ENCODE measurements at places on chromosomes 12 and 14.

DNA sequence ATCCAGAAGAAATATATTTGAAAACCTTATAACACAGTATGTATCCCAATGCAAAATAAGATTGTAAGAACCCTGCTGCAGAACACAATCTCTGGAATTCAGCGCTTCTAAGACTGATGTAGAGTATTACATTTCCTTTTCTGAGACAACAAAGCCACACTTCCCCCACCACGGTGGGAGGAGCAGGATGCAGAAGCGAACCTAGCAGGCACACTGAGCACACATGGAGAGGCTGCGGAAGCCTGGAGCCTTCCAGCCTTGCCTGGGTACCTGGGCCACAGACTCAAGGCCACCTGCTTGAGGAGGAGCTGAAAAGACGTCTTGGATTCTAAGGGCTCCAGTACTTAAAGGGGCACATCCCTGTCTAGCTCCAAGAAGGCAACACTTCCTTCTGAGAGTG is 46.4 kb downstream of the TCHP start:
- peak overlapping the region; percentile 74 for H3K27ac ChIP-seq
- DNase-seq: no peak
- H3K27me3 ChIP-seq: no peaks in the 10 kb centered on the region
- H3K4me1 ChIP-seq: peaks cover 10% of the 10 kb centered on the region
- H3K36me3 ChIP-seq: no peaks in the 10 kb centered on the region
- no peak overlapping the region for H3K4me3 ChIP-seq

DNA sequence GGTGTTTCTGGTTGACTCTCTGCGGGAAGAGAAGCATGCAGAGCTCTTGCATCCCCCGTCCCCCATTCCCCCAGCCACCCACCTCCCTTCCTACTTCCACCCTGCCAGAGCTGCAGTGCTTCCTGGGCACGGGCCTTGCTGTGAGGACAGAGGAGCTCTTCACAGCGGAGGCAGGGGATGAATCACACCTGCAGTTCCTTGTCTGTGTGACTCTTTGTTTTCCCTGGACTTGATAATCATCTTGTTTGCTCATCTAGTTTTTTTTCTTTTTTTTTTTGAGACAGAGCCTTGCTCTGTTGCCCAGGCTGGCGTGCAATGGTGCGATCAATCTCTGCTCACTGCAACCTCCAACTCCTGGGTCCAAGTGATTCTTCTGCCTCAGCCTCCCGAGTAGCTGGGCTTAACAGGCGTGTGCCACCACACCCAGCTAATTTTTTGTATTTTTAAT is 27.8 kb downstream of the ANKRD9 start:
- H3K36me3 ChIP-seq: no peaks in the 10 kb centered on the region
- peak; percentile 71 for DNase-seq

GRCh38 chr14:102927878-102928411 is 5.5 kb downstream of the AMN start:
- H3K27ac ChIP-seq: peak overlapping the region; percentile 97
- no peaks in the 10 kb centered on the region for H3K36me3 ChIP-seq
- no peak for DNase-seq

- H3K36me3 ChIP-seq: no peaks in the 10 kb centered on the region
- H3K4me3 ChIP-seq: no peak overlapping the region
- H3K27ac ChIP-seq: no peak overlapping the region
- H3K27me3 ChIP-seq: no peaks in the 10 kb centered on the region
- H3K4me1 ChIP-seq: peaks cover 13% of the 10 kb centered on the region
Measured at GRCh38 chr14:68518166-68518565, 274.7 kb downstream of the ZFP36L1 start.

DNA sequence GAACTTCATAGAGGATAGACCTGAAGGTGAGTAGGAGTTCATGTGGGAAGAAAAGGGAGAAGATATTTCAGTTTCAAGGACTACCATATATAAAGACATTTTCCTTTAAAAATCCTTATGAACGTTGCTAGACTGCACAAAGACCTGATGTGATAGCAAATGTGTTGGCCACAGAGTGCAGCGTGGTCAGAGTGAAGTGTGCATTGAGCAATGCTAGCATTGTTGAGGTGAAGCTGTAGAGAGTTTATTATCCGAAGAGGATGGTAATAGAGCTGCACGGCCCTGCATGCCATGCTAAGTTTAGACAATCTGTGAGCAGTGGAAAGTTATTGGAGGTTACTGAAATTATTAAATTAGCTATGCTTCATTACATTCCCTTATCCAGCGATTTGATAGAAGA is 413.0 kb downstream of the CCDC91 start:
- no peak overlapping the region for H3K27ac ChIP-seq
- H3K36me3 ChIP-seq: no peaks in the 10 kb centered on the region
- H3K4me1 ChIP-seq: no peaks in the 10 kb centered on the region
- no peaks in the 10 kb centered on the region for H3K27me3 ChIP-seq

DNA sequence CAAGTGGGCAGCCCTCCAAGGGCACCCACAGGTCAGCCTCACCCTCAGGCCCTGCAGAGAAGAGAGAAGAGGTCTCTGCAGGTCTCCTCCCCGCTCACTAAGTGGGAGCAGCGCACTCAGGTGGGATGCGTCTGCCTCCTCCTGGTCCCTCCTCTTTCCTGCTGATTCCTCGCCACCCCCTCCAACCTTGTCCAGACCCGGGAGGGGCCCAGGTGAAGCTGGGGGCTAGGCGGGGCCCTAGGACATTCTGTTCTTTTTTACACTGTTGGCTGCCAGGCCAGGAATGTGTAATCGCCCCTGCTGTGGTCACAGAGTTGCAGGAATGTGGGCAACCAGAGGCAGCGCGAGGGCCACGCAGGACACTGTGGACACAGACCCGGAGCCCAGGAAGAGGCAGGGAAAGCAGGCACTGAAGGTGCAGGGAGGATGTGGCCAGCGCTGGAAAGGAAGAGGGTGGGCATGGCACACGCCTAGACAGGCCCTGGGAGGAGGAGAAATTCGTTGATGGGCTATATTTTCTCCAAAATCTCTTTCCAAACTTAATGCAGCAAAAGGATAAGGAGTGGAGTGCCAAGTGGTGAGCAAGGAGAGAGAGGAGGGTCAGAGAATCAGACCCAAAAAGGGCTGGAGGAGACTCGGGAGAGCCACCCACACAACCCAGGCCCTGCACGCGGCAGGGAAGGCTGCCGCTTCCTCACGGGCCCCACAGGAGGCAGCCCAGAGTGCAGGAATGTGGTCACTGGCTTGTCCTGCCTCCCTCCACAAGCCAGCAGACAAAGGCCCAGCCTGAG is 911 bp upstream of the SCNN1A start:
- peak; percentile 72 for DNase-seq
- H3K4me3 ChIP-seq: peak overlapping the region; percentile 44
- H3K27me3 ChIP-seq: no peaks in the 10 kb centered on the region
- peak overlapping the region; percentile 4 for H3K27ac ChIP-seq
